Stimulated activated CD4-positive, alpha-beta T cell treated with anti-CD3 and anti-CD28 coated beads, Interleukin-12 subunit alpha, Interleukin-12 subunit beta, amount 100 ng/mL, for 4 hours (primary cell): ENCODE measurements at places on chromosomes 2 and 18.

DNA sequence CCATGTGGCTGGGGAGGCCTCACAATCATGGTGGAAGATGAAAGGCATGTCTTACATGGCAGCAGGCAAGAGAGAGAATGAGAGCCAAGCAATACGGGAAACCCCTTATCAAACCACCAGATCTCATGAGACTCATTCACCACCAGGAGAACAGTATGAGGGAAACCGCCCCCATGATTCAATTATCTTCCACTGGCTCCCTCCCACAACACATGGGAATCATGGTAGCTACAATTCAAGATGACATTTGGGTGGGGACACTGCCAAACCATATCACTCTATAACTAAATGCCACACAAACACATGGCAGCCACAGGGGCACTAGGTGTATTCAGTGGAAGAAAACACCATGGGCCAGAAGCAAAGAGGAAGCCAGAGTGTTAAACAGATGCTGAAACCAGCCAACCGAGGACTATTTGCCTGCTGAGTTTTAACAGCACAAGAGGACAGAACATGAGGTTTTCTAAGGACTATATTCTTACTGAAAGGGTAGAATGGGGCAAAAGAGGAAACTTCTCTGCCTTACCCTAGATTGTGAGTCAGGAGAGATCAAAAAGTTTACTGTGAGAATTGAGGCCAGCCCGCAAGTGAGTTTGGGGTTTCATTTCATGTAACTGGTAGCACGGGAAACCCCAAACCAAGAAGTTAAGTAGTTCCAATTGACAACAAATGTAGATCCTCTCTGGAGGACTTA lies 49.2 kb downstream of the SIGLEC15 start:
- peak; percentile 30 for DNase-seq

GRCh38 chr18:59360381-59360780 lies 1.3 kb upstream of the LMAN1 start:
- DNase-seq = no peak

DNA sequence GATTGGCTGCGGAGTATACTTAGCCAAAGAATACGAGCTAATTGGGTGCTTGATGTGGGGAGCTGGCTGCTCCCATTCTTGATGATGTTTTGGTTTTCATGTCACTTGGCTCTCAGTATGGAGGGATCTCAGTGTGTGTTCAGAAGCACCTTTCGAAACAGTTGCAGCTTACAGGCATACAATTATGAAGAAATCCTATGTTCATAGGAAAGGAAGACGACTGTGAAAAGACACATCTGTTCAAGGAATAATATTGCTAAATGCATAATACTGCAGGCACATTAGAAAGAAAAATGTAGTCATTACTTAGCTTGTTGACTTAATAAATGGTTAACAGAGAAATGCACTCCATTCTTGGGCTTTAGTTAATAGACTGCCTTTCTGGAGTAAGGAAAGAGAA lies 4.1 kb downstream of the LRRC30 start:
- no peak for DNase-seq

DNA sequence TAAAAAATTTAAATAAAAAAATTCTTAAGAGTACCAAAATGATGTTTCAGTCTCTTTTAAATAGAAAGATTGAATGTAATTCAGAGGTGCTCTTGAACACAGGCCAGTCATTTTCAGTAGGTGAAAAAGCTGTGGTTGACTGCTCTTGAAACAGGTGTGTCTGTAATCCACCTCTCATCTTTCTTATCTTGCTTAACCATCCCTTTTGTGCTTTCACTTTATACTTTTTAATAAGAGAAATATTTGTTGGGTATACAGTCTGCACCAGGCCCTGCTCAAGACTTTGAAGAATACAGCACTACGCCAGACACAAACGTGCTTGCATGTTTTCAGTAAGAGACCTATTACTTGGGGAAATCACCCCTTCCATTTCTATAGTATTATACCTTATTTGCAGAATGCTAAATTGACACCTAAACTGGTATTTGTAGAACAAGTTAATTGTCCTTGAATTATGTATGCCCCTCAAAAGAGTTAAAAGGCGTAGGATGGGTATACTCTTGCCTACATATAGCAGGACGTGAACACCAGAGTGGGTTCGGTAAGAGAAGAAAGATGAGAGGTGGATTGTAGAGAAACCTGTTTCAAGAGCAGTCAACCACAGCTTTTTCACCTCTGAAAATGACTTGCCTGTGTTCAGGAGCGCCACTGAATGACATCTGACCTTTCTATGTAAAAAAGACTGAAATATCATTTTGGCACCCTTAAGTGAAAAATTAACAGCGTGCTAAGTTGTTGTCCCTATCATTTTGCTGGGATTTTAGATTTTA lies 4.0 kb upstream of the RTN4 start:
- DNase-seq = no peak

GRCh38 chr18:11981192-11981542 lies at the start of gene IMPA2:
Gene IMPA2, plus strand, starts transcription at chr18:11981507. Its CDS starts 163 bp downstream, at chr18:11981670.
- DNase-seq = peak; percentile 94

DNA sequence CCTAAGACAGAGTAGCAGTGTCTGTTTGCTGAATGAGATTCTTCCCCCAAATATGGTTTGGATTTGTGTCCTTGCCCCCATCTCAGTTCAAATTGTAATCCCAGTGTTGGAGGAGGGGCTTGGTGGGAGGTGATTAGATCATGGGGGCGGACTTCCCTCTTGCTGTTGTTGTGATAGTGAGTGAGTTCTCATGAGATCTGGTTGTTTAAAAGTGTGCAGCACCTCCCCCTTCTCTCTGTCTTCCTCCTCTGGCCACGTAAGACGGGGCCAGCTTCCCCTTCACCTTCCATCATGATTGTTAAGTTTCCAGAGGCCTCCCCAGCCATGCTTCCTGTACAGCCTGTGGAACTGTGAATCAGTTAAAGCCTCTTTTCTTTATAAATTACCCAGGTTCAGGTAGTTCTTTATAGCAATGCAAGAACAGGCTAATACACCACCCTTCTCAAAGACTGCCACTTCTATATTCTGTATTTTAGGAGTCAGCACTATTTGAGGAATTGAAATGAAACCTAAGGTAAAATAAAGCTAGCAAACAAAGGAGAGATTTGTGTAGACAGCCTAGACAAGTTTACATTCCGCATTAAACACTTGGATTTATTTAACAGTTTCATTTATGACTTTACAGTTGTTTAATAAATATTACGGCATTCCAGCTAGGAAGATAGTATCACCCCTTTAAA lies 21.6 kb downstream of the FBXO36 start:
- no peak for DNase-seq

DNA sequence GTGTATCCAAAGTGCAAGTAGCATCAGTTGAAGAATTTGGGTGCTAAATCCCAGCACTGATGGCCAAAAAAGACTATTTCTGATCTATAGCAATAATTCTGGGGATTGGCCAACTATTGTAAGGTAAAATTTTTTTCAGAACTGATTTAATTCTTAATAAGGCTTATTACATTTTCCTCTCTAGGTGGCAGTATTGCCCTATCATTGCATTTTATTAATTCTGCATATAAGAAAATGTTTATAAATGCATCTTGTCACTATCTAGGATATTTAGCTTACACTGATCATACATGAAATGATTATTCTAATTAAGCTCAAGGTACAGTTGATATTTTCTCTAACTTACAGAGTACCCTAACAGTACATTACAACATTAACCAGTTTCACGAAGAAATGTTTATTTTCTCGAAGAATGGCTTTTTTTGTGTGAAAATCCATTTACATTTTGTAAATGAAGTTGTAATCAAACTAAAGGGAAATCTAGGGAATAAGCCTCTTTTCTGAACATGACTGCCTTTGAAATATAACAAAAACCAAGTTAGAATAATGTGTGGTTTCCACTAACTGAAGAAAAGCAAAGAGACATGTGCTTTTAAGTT lies 11.0 kb downstream of the TTN start:
- DNase-seq = no peak

DNA sequence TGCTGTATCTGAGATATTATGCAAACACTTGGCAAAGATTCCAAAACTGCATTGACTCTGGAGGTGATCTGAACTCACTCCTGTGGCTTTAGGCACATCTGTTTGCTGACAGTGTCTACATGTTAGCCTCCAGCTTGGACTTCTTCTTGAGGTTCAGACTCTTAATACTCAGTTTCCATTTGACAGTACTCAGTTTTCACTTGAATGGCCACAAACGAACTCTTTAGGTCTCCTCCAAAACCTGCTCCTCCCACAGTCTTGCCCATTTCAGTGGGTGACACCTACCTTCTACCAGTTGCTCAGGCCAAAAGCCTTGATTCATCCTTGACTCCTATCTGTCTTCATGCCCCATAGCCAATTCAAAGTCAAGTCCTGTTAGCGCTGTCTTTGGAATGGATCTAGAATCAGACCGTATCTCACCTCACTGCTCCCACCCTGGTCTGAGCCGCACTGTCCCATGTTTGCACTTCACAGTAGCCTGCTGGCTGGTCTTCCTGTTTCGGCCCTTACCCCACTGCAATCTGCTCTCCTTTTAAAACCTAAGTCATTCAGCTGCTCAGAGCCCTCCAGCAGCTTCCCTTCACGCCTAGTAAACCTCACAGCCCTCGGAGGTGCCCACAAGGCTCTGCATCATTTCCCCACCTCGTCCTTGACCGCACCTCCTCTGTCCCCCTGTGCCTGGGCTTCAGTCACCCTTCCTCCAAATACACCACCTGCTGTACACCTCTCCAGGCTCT lies 10.5 kb downstream of the ATG16L1 start:
- DNase-seq = no peak

DNA sequence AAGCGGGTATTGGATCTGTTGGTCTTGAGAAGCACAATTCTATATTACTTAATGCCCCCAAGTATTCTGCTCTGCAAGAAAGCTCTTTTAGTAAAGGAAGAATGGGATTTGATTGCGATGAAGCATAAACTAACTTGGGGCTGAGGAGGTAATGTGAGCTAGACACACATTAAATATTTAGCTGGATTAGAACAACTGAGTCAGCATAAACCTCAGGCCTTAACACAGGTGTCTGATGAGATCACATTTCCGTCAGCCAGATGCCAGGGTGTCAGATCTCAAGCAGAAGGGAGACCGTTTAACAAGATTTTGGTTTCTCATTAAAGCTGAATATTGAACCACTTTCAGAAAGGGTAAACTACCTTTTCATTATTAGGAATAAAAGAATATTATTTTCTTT lies 94.5 kb downstream of the GYPC start:
- DNase-seq = no peak

DNA sequence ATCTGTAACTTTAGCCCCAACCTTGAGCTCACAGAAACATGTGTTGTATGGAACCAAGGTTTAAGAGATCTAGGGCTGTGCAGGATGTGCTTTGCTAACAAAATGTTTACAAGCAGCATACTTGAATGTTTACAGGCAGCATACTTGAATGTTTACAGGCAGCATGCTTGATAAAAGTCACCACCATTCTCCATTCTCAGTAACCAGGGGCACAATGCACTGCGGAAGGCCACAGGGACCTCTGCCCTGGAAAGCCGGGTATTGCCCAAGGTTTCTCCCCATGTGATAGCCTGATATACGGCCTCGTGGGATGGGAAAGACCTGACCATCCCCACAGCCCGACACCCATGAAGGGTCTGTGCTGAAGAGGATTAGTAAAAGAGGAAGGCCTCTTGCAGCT lies 52.4 kb downstream of the LONRF2 start:
- no peak for DNase-seq

GRCh38 chr2:149156971-149157740 lies 118.7 kb downstream of the LYPD6B start:
- no peak for DNase-seq

DNA sequence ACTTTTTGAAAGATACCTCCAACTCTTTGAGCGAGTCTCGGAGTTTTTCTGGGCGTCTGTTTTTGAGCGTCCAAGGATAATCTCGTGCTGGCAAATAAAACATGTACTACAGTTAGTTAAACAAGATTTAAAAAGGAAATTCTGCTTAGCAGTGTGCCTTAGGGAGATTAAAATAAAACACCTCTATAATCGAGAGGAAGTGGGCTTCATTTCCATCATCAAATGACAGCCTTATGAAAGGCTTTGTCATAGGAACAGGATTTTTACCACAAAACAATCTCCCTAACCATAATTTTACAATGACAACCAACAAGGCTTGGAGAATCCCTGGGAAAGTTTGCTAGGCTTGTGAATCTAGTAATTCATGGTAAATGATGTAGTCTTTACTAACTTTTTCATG lies 103.4 kb downstream of the WDPCP start:
- no peak for DNase-seq

DNA sequence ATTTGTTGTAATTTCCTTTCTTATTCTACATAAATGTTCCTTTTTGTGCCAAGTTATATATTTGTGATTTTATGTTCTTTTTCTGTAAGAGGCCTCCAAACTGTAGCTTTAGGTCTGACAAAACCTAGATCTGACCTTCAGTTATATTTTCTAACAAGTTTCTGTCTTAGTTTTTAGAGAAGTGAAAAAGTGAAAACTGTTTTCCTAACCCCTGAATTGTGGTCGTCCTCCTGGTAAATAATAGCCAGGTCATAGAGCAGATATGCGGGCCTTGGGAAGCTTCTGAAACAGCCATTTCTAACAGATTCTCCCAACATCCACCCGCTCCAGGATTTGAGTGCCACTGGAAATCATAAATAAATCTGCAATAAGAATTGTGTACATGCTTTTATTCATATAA lies 398.4 kb upstream of the CWC22 start:
- no peak for DNase-seq

DNA sequence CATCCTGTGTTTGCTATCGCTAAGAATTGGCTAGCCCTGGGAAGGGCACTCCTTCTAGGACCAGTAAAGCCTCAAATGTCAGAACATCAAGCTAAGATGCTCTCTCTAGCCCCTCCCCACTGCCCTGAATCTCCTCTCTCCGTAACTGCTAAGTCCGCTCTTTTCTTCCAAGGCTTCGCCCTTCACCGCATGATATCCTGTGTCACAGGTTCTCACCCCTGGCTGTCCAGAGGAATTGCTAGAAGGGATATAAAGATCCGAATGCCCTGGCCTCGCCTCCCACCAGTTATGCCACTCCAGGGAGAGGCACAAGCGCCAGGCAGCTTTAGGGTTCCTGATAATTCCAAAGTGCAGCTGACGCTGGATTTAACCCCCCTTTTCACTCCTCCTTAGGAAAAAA lies 17.1 kb upstream of the GPR45 start:
- no peak for DNase-seq

- DNase-seq = no peak
These were observed 23.1 kb upstream of the DSG3 start for GRCh38 chr18:31424383-31424988.

GRCh38 chr2:67290451-67291290 lies 106.5 kb upstream of the ETAA1 start:
- no peak for DNase-seq

GRCh38 chr2:70258532-70258875 lies 567 bp downstream of the PCYOX1 start:
- DNase-seq = no peak
